ENCODE measurements at places on chromosomes 16 and 17.

- DNase-seq = no peak
Measured at GRCh38 chr16:74842413-74842812, 67.8 kb upstream of the FA2H start.

DNA sequence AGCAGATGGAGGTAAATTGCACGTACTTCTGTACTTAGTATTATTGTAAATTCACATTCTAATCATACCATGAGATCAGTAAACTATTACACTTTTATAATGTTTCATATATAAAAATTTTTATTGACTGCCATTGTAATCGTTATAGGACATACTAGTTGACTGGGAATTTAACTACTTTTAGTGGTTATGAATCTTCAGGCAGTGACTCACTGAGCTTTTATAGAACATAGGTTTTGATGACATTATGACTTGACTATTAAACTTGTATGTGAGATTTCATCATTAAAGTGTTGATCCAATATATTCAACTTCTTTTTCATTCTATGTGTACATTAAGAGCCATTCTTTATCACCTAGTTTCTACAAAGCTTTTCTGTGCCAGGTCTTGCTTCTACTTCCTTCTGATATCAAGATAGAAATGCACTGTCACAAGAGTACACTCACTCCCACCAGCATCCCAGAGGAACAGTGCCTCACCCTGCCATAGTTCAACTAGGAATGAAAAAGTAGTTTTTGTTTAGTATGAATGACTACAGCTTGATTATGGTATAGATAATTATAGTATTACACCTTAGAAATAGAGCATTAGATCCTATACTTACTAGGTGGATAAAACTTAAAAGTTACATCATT, 142.4 kb upstream of the RBL2 start:
- no peak for DNase-seq

DNA sequence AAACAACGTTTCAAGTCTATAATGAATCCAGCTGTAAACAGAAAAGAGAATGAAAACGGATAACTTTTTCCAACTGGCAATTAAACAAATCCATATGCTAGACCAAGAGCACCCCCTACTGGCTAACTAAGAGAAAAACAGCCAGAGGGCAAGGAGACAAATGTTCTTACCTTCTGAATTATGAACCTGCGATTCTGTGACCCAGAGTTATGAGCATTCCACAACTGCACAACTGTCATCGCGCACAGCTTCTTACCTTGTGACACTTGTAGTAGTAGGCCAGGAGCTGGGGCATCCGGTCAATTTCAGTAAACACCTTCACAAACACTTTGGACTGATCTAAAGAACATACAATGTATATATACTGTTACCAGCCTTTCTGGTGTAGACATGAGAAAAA, 18.6 kb downstream of the COG7 start:
- no peak for DNase-seq

DNA sequence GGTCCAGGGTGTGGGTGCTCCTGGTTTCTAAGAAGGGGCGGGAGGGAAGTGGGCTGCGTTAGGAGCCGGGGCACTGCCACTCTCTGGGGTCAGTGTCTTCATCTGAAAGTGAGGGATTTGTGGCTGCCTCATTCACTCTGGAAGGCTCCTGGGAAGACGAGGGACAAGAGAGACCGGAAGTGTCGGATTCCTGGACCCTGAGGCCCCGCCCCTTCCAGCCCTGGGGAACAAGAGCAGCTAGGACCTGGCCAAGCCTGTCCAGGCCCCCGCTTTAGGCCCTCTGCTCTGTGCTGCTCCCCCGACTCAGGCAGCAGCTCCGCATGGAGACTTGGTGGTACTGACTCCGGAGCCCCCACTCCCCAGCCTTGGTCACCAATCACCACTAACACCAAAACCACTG, 6.5 kb downstream of the LGALS3BP start:
- no peak for DNase-seq

DNA sequence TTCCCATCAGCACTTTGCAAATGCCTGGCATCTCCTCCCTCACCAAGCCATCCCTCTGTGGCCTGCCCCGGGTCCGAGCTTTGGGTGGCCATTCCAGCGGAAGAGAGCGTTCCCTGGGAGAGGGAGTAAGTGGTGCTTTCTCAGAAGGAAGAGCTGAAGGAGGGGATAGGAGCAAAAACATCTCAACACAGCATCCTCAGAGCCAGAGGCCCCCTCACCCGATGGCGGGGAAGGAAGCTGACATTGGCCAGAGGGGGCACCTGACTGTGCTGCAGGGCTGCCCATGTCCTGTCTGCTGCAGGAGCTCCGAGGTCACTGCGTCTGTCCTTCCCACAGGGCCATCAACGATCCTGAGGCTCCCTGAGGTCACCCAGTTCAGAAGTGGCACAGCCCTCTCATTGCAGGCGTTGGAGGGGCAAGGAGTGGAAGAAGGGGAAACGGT, 427 bp upstream of the TLCD3B start:
- DNase-seq = no peak

DNA sequence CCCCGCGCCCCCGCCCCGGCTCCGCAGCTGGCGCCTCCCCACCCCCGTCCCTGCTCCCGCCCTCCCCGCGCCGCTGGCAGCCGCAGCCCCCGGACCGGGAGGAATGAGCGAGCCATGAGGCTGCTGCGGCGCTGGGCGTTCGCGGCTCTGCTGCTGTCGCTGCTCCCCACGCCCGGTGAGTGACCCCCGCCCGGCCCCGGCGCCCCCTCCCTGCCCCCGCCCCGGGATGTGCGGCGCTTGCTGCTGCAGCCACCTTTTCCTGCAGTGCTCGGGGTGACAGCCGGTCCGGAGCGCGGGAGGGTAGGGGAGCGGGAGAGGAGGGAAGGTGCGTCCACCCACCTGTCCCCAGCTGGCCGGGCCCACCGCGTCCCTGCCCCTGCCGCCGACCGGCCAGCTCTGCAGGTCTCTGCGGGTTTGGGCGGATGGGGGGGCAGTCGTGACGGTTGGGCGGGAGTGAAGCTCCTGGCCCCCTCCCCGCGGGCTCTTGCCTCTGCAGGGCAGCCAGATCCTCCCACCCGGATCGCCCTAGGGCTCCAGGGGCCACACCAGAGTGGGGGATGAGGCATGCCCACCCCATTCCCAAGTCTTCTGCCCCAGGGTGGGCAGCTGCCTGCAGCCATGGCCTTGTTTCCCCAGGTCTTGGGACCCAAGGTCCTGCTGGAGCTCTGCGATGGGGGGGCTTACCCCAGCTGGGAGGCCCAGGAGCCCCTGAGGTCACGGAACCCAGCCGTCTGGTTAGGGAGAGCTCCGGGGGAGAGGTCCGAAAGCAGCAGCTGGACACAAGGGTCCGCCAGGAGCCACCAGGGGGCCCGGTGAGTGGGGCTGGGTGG, 513 bp downstream of the ADAM11 start:
- DNase-seq = no peak

DNA sequence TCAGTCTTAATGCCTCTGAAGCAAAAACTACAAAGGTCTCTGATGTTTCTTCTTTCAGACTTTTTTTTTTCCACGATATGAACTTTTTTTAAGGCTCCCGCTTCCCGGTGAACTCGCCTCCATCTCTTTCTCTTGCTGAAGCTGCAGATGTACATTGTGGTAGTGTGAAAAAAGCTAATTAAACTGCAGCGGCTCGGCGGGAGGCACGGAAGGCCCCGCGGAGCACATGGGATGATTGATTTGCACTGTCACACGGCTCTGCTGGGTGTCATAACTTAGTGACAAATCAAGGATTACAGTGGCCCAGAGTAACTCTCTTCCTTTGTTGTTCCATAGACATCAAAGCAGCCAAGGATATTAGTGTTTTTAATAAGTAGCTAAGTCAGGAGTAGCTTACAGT, 196.3 kb downstream of the AXIN2 start:
- DNase-seq = no peak

Measured in stimulated activated CD8-positive, alpha-beta memory T cell treated with anti-CD3 and anti-CD28 coated beads, Interleukin-4, amount 100 ng/mL, for 1 hour (primary cell).